ENCODE measurements at places on chromosomes 1 and 21.

DNA sequence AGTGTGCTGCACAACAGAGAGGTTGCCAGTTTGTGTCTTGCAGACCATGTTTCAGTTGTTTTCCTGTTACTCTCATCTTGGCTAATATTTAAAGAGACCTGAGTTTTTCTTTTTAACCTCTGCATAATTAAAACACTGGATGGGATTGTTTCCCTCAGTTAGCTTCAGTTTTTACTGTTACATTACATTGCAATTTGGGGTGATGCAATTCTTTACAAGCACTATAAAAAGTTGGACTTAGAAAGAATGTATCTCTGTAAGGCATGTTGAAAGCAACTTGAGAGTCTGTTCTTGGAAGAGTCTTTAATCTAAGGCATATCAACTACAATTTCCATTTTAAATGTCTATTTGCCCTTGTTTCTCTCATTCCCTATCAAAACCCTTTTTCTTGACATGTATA is 99.1 kb downstream of the DNM3 start:
- no peak for DNase-seq

GRCh38 chr1:191134796-191135195 is 657.1 kb upstream of the BRINP3 start:
- no peak for DNase-seq

DNA sequence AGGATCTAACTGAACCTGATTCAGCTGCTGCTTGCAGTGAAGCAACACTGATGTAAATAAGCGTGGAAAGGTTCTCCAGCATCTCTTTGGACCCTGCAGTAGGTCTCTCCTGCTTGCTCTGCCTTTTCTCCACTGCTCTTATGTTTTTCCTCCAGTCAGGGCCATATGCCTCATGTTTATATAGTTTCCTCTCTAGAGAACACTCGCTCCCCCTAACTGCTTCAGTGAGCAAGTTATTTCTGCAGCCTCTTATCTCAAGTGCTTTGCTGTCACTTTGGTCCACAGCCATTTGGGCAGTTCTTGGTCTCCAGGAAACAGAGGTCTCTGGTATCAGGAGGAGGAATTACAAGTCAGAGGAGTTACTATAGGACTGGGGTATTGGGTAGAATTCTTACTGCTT is 5.3 kb downstream of the PRUNE1 start:
- no peak for DNase-seq

GRCh38 chr1:184456189-184456588 is 69.4 kb downstream of the C1orf21 start:
- no peak for DNase-seq

- no peak for DNase-seq
These were observed 40.4 kb downstream of the TENT5C start for GRCh38 chr1:117646007-117646811.

DNA sequence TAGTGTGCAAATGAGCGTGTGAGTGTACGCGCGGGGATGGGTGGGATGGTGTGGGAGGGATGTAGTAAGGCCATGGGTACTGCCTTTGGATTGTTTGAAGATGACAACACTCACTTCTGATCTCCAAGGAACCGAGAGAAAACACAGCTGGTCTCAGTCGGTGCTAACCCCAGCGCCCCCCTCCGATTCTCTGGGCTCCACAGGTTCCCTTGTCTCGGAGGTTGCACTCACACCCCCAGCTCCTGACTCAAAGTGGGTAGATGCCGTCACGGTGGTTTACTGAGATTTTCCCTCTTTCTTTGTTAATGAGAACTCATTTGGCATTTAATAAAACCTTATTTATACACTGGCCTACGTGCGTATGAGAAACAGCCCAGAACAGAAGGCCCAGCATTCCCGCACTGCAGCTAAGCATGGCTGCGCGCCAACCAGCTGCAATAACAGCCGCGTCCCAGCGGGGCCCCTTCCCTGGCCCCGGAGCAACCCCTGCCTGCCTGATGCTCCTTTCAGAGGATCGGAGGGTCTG is 25.8 kb downstream of the ABCA4 start:
- no peak for DNase-seq

DNA sequence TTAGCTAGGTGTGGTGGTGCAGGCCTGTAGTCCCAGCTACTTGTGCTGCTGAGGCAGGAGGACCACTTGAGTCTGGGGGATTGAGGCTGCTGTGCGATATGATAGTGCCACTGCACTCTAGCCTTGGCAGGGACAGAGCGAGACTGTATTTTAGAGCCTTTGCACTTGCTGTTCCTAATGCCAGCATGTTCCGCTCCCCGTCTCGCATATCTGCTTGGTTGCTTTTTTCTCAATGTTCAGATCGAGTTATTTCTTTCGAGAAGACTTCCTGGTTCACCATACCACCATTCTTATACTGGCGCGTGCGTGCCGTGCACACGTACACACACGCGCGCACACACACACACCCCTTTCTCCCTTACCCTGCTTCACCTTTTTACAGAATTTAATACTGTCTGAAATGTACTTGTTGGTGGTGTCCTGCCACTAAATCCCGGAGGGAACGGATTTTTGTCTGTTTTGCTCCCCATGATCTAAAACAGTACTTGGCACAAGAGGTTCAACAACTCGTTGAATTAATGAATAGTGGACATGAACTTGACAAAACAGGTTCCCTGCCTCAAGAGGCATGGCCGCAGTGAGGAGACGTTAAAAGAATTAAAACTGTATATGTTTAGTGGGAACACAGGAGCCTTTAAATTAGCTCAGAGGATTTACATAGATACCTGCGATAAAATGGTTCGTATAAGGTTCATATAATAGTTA is 1.1 kb upstream of the RPRD2 start:
- DNase-seq: no peak

DNA sequence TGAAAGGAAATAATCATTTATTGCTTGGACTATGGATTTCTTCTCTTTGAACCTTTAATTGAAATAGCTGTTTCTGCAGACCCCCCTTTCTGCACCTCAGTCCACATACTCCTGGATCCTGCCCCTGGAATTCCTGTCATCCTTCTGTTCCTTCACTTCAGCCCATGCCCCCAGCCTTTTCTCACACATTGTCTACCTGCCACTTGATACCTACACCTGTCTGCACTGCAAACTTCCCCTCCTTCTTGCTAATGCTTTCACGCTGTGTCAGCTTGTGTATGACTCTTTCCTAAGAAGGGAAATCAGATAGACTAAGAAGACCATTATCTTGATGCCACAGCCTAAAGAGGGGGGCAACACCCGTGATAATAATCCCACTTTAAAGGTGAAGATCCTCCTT is 80.3 kb upstream of the EXO1 start:
- DNase-seq: no peak

DNA sequence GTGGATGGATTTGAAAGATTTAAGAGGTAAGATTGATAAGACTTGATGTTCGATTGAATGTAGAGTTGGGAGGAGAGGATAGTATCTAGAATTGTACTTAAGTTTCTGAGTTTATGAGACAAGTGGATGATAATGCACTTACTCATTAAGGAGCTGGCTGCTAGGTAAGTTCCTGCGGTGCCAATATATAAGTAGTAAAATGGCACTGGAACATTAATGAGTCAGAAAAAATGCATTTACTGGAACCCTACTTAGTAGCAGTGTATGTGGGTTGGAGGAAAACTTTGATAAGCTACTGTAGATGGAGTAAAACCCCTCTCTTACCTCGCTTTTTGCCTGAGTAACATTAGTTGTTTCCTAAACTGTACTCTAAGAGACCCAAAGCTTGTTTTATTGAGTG is 68.2 kb downstream of the ZFYVE9 start:
- no peak for DNase-seq

- no peak for DNase-seq
These were observed 18.5 kb downstream of the LRRC41 start for GRCh38 chr1:46284597-46285564.

- DNase-seq: no peak
These were observed 20.3 kb downstream of the STK40 start for GRCh38 chr1:36365381-36365780.

DNA sequence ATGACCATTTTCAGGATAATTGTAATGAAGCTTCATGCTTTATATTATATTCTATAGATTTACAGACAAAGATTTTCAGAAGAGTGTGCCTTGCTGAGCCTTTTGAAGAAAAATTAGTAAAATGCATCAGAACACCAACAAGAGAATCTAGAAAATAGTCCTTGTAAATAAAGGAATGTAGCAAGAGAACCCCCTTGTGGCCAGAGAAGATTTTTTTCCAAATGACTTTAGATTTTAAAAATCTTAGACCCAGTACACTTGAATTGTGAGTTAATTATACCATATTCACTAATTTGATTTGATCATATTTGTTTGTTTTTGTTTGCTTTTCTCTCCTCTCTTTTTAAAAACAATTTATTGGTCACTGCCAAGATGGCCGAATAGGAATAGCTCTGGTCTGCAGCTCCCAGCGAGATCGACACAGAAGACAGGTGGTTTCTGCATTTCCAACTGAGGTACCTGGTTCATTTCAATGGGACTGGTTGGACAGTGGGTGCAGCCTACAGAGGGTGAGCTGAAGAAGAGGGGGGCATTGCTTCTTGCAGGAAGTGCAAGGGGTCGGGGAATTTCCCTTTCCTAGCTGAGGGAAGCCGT is 12.8 kb upstream of the IFI44L start:
- no peak for DNase-seq

All from stimulated activated naive B cell treated with anti-CD40 and anti-IgM and Interleukin-4, amounts not matched to agents 10 μg/mL and 1 μg/mL and 100 μg/mL, for 72 hours (primary cell).